HEK293T (cell line): ENCODE measurements at places on chromosomes 11 and 22.

GRCh38 chr11:103676413-103676812, 360.0 kb upstream of the DDI1 start:
- DNase-seq, result no peak

DNA sequence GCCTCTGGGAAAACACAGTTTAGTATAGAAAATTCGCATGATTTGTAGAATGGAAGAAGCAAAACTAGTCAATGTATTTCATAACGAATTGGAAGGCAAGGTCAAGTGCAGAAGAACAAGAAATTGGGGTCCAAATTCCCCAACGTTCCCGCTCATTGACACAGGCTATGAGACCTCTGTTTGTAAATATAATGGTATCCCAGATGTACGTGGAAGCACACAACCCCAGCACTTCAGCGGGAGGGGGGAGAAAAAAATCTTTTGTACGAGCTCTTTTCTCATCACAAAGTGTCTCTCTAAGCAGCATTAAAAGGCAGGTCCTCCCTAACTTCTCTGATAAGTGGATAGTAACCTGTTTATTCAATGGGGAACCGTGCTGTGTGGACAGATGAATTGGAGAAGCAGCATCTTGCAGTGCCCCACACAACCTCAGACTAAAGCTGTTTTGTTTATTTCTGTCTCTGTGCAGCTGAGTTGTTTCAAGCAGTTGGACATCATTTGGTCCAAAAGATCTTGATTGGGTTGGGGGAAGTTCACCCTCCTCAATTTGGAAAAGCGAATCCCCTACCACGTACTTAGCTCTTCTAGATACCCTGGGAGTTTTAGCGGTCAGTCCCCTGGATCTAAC, 1.1 kb upstream of the GAB2 start:
- DNase-seq, result no peak

DNA sequence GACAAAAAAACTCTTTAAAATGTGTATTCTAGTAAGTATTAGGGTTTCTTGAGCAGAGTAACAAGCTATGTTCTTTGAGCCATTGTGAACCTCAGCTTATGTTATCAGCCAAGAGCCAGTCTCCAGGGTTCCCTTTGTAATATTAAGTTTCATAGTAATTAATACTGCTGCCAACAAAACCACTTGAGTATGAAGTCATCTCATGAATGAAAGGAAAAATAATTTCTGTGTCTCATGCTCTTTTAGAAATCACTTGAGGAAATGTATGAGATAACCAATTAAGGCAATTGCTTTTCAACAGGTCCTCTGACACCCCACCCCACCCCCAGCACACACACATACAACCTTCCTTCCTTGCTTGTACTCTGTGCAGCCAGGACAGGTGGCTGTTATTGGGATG, 59.9 kb downstream of the BBOX1 start:
- DNase-seq, result no peak

GRCh38 chr11:126597041-126597440, 241.6 kb downstream of the ST3GAL4 start:
- no peak for DNase-seq

DNA sequence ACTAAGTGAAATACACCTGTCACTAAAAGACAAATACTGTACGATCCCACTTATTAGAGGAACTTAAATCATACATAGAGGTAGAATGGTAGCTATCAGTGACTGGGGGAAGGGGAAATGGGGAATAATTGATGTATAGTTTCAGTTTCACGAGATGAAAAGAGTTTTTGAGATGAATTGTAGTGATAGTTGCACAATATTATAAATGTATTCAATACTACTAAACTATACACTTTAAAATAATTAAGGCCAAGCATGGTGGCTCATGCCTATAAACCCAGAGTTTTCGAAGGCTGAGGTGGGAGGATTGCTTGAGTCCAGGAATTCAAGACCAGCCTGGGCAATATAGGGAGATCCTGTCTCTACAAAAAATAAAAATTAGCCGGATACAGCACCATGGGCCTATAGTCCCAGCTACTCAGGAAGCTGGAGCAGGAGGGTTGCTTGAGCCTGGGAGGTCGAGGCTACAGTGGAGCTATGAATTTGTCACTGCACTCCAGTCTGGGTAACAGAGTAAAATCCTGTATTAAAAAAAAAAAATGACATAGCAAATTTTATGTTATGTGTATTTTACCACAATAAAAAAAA, 40.4 kb downstream of the SERPIND1 start:
- DNase-seq, result no peak

GRCh38 chr11:93493252-93493897, 49.8 kb downstream of the SMCO4 start:
- DNase-seq, result no peak

- DNase-seq, result no peak
These were observed 40.9 kb upstream of the MYEOV start for GRCh38 chr11:69253028-69253427.

- peak; percentile 86 for DNase-seq
These were observed at the start of gene ZNF215 for GRCh38 chr11:6926208-6927029. Gene ZNF215 (plus strand): TSS chr11:6926426. CDS start chr11:6932273, 5,847 bp downstream.

GRCh38 chr22:48896766-48897644, 930.7 kb downstream of the BRD1 start:
- DNase-seq, result no peak
